ENCODE measurements at places on chromosomes 5 and 9.

DNA sequence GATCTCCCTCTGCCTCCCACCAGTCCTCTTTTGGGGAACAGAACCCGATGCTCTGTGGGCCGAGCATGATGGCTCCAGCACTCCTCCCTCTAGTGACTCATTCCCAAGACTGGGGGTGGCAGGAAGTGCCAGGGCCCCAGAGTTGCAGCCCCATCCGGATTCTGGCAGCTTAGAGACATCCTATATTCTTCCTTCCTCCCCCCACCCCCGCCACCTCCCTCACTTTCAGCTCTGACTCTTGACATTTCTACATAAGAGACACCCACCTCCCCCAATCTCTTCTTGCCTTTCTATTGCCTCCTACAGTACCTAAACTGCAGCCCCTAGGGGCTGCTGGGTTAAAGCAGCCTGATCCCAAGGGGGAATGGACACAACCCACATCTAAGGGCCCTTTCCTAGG is 47.1 kb upstream of the MATR3 start:
- no peak for DNase-seq

DNA sequence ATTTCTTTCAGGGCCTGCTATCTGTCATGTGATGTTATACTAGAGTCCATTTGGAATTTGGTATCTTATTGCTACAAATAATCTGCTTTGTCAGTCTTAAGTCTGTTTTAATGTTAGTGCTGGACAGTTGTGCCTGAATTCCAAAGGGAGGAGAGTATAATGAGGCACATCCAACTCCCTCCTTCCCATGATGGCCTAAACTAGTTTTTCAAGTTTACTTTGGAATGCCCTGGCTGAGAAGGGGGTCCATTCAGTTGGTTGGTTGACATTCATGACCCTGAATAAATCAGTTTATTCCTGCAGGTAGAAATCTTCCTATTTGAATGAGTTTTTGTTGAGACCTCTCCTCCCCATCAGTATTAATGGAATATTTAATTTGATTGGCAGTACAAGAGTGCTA is 9.4 kb upstream of the LRRTM2 start:
- DNase-seq = no peak

DNA sequence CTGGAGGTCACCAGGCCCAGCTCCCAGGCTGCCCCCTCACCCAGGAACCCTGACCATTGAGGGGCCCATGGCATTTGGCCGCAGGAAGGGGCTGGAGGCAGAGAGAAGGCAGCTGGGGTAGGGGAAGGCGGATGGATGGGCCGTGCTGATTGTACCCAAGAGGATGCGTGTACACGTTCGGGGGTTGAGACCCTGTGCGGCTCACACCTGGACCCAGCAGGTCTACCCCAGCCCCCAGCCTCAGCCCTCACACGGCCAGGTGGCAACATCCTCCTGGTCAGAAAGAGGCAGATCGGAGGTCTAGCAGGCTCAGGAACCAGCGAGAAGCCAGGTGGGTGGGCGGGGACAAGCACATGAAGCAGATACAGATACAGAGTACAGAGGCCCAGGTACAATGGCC is 33.7 kb downstream of the NACC2 start:
- no peak for DNase-seq

DNA sequence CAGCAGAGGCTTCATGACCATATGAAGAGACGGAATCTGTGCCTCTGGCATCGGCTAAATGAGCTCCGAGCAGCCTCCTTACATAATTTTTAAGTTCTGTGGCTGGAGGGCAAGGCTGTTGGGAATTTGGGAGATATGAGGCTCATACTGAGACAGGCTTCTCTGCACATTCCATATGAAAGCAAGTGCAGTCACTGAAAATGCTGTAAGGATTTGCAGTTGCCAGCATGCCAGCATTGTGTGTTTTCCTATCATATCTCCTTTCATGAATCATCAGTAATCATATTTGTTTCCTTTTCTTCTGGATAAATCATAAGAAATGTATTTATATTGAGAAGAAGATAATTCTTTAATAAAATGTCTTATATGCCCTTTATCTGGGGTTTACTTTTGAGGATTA is 775.4 kb downstream of the SEMA5A start:
- DNase-seq = no peak

- DNase-seq = no peak
Observed at GRCh38 chr9:107172979-107173347, 110.1 kb upstream of the RAD23B start.

- DNase-seq = no peak
Observed at GRCh38 chr5:15741591-15741990, 241.6 kb downstream of the FBXL7 start.

DNA sequence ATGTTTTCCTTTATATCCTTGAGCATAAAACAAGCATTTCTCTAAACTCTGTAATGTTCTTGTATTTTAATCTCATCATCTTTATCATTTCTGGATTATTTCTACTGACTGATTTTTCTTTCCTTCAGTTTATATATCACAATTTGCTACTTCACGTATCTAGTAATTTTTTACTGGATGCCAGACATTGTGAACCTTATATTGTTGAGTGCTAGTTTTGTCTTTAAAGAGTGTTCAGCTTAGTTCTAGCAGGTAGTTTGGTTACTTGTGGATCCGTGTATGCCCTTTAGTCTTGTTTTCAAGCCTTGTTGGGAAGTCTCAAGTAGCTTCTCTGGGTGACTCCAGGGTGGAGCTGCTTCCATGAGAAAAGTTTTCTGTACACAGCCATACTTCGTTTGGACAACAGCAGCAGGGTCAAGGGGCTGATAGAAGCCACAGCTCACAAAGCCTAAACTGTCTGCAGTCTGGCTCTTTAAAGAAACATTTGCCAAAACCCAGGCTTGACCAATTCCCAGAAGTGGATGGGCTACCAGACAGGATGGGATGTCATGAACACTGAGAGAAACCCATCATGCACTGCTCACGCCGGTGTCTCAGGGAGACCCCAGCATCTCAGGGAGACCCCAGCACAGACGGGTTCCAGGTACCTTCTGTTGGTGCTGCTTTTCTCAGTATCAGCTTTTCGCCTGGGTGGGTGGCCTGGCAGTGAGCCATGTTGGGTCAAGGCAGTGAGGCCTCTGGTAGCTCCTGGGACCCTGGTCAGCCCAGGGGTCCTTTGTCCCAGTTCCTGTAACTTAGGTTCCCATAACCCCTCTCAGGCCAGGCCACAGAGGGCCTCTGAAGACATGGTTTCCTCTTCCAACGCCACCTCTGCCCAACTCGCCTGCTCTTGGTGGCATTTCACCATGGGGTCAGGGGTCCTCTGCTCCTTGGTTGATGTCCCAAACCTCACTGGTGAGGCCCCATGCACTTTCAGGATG is 29.1 kb downstream of the TRIP13 start:
- DNase-seq = no peak

- DNase-seq = no peak
Observed at GRCh38 chr5:97936231-97936630, 753.2 kb upstream of the RIOK2 start.

DNA sequence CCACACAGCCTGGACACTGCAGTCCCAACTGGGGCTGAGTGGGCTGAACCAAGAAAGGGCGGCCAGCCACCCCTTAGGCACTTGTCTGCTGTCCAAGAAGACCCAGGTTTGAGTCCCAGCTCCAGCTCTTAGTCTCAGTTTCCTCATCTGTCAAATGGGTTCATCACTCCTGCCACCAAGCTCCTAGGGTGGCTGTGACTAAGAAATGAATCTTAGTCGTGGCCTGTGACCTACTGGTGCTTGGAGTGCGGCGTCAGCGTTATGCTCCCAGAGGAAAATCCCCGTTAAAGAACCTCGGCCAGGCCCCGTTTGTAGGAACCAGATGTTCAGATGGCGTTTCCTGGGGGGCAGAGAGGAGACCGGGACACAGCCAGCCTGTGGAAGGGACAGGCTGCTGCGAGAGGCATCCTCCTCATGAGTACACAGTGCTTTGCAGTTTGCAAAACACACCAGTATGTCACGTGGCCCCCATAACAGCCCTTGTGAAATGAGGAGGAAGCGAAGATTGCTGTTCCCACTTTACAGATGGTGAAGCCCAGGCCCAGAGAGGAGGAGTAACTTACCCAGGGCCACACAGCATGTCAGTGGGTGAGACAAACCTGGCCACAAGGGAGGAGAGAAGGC is 3.3 kb downstream of the FIBCD1 start:
- DNase-seq = no peak

- no peak for DNase-seq
Observed at GRCh38 chr9:120830865-120831264, 11.9 kb downstream of the PSMD5 start.

DNA sequence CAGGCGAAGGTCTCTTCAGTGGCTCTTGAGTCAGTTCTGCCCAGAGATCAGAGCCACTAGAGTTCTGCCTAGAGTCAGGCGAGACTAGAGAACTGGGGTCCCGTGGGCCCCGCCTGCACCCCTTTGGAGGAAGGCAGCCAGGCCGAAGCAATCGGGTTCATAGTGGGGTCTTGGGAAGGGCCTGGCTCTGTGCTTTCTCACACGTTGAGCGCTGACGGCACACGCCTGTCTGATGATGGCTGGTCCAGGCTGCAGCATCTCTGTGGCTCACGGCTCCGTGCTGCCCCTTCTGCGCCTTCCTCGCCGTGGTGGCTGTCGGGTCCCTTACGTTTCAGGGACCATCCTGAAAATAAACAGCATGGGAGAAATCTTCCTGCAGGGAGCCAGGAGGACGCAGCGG is 78.3 kb upstream of the RNU6ATAC start:
- no peak for DNase-seq

DNA sequence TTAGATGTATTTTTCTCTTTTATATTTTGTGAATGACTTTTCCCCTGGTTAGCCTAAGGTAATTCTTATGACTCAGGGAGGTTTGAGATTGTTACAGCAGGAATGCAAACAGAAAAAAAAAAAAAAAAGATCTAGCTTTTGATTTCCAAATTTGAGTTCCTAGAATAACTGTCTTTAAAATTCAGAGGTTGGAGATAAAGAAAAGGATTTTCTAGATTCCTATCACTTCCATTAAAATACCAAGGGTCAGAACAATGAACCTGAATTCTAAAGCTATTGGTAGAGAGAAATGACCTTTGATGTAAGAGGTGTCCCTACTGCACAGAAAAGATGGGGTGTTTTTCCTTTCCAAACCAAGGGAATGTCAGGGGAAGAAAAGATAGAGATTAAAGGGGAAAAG is 262.5 kb downstream of the DOCK8 start:
- no peak for DNase-seq

DNA sequence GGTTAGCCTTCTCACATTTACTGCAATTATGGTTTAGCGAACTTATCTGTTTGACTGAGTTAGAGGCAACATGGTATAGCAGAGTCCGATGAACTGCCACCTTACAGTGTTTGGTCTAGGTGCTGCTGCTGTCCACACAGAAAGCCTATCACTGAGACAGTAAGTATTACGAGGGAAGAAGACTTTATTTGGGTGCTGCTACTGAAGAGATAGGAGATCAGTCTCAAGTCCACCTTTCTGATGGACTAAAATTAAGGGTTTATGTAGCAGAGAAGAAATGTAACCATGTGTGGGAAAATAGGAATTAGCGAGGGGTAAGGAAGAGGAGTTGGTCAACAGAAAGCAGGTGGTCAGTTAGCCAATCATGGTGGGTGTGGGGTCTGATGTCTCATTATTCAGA is 109.7 kb downstream of the ZSWIM6 start:
- no peak for DNase-seq

GRCh38 chr5:55160493-55161209 is 680 bp downstream of the GPX8 start:
- DNase-seq = peak; percentile 13

GRCh38 chr5:112737070-112737462 is 619 bp upstream of the APC start:
- DNase-seq = no peak

DNA sequence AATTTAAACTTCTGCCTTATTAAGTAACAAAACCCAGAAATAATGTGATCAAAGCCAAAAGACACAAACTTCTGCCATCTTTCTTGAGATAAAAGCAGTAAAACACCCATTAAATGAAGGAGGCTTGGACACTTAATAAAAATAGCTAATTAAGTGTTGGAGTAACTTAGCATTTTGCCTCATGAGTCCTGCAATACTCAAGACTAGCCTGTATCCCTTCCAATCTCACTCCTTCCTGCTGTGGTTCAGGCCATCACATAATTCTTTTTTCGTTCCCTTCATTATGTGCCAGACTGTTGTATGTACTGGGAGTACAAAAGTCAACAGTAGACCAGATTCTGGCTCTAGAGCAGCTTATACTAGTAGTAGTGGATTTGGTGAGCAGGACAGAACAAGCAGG is 250.2 kb downstream of the NFIB start:
- no peak for DNase-seq

DNA sequence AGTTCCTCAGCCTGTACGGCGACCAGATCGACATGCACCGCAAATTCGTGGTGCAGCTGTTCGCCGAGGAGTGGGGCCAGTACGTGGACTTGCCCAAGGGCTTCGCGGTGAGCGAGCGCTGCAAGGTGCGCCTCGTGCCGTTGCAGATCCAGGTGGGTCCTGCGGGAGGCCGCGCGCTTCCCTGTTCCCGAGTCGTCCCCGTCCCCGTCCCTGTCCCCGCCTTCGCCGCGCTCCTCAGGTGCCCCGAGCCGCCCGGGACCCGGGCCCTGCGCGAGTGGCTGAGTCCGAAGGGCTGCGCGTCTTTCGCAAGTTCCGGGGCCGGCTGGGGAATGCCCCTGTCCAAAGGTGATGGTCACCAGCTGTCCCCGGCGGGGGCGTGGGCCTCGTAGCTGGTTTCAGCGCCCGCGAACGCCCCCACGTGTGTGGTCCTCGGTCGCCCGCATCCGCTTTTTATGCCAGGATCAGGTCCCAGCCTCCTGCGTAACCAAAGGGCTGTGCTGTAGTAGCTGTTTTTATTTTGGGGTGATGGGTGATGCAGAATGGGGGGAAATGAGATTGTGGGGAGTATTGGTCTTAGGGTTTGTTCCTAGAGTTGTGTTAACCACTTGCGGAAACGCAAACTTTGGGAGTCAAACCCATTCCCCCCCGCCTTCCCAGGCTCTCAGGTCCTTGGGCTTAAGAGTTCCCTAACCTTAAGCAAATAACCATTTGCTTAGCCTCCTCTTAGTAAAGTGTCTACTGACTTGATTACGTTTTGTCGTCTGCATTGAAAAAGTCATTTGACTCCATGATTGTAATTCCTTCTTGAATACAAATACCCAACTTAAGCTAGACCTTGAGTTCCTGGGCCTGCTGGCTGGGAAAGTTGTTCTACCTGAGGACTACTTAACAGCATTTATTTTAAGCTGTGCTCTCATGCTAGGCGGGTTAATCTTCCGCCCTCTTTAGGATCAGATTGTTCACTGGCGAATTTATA is 663 bp downstream of the ISOC1 start:
- peak; percentile 52 for DNase-seq

DNA sequence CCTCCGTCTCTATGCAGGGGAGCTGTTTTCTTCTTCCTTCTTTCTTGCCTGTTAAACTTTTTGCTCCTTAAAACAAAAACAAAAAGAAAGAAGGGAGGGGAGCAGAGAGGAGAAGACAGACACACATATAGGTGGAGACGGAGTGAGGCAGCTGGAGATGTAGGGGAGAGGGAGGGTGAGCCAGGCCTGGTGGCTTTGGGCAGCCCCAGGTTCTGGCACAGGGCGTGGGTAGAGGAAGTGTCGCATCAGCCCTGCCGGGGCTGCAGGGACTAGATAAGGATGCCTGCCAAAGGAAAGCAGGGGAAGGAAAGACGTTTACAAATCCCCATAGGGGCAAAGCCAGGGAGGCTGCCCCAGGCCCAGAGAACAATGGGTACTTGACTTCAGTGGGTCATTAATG is 38.7 kb upstream of the PTGS1 start:
- peak; percentile 84 for DNase-seq

GRCh38 chr9:116391306-116391900 is 237.8 kb downstream of the PAPPA start:
- no peak for DNase-seq

GRCh38 chr5:159971038-159971437 is 37.9 kb upstream of the TTC1 start:
- no peak for DNase-seq

Data from NCI-H524 (cell line).